GM04503 (cell line): ENCODE measurements at places on chromosomes 1 and 21.

DNA sequence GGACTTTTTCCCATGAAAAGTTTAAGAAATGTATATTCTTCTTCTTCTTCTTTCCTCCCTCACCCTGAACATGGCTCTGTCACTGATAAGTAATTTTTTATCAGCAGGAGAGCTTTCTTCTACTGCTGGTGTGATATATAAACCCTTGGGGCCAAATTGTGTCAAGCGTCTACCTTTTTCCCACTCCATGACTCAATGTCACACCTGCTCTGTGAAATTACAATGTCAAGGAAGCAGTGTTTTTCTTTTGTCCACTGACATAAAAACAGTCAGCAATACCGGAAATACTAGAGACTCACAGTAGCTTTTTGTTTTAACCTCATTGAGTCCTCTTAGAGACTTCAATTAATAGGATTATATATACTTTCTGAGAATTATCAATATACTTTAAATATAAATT is 416.2 kb upstream of the ADGRL4 start:
- no peak for DNase-seq

DNA sequence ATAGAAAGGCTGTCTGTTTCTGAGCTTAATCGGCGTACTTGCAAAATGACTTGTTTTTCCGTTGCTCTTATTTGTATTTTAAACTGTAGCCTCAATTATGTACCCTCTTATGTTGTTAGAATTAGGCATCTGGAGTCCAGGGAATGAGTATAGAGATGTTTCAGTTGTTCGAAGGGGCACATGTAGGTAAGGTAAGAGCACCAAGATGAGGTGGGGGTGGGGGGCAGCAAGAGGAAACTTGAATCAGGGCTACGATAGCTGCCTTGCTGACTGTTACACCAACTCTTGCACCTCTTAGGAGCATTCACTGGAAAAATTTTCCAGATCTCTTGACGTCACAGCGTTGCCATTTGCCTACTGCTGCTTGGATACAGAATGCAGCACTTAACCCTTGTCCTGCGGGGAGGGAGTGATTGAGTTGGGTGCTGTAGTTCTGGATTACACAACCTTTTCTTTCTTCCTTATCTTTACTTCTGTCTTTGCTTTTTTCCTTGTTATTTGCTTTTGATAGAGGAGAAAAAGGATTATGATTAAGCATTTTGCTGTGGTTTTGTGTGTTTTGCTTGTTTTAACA is 3.2 kb downstream of the ATP1B1 start:
- DNase-seq = no peak

GRCh38 chr1:199685369-199685768 is 342.1 kb upstream of the NR5A2 start:
- peak; percentile 27 for DNase-seq

DNA sequence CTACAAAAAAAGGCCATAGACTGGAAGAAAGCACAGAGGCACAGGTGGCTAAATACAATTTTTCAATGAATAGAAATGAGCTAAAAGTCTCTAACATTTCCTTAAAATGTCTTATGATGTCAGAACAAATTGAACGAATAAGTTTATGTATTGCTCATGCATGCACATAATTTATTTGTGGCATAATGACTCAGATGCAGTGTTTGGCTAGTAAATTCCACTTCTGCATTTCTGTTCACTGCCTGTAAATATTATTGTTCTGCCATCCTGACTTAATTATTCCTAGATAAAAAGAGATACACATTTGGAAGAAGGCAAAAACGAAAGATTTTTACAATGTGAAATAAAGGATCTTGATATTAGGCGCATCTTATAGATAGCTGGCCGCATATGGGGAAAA is 26.6 kb upstream of the EXO1 start:
- DNase-seq = no peak
